ENCODE measurements at places on chromosomes 13 and 19.

DNA sequence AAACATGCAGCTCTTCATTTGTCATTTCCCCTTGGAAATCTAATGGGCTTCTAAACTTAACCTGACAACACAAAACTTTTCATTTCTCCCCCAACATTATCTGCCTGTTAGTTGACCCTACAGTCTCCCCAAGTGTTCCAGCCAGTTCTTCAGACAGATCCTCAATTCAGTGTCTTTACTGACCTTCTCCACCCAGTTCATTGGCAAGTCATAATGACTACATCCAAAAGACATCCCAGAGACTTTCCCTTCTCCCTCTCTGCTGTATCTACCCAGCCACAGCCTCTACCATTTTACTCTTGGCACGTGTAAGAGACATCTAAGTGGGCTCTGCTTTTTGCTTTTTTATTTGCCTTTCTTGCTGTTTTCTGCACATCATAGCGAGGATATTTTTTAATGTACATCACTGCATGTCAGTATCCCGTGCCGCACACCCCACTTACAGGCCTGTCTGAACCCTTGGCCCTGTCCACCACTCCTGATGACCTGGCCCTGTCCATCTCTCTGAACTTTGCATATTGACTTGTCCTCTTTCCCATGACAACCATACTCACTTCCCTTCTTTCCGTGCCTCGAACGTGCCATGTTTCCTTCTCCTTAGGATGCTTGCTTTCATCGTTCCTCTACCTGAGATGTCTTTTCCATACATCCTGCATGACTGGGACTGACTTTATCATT lies 391.9 kb downstream of the IRS2 start:
- no peak for DNase-seq

- DNase-seq, result no peak
Measured at GRCh38 chr19:33375156-33375836, 1.8 kb downstream of the CEBPG start.

- DNase-seq, result no peak
Measured at GRCh38 chr13:90613076-90613795, 734.3 kb upstream of the MIR17HG start.

- DNase-seq, result no peak
Measured at GRCh38 chr13:36736119-36736726, 62.4 kb downstream of the SERTM1 start.

DNA sequence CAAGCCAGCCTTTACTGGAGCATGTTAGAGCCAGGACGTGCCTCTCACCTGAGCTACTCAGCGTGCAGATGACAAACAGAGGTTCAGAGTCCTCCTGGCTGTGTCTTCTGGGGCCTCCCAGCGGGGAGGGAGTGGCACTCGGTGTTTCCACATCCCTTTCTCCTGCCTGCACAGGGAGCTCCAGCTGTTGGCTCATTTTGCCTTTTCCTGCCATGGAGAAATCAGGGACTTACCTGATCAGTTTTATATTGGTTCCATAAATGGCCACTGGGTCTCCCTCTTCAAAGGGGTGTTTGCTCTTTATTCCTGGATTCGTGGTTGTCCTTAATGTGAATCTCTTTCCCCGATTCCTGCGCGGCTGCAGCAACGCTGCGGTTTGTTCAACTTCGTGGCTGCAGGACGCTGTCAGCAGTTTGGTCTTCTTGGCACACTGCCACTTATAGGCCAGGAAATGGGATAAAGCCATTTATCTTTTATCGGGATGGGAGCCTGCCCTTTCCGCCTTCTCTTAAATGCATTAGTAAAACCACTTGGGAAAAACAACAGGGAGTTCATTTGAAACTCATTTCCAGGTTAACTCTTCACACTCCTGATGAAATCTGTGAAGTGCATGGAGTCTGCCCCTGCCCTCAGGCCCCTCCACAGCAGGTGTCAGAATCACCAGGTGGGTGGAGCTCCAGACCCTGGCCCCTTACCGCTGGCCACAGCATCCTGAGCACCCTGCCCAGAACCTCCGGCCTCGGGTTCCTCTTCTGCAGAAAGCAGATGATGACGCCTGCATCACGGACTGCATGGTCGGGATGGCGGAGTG lies 39.8 kb upstream of the MCF2L start:
- DNase-seq, result no peak

DNA sequence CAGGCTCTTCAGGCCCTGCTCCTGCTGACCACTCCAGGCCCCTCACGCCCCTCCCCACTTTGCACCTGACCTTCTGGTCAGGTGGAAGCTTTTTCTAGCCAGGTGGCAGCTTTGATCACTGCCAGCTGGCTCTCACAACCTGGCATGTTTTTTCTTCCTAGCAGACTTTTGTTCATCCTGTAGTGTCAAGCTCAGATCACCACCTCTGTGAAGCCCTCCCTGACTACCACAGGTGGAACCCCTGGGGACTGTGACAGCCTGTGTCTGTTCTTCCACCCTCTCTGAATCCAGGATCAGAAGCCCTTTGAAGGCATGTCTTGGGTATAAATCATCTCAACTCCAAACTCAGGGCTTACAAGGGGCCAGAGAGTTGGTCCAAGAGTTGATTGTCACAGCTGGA lies 10.3 kb upstream of the CNFN start:
- DNase-seq, result no peak

DNA sequence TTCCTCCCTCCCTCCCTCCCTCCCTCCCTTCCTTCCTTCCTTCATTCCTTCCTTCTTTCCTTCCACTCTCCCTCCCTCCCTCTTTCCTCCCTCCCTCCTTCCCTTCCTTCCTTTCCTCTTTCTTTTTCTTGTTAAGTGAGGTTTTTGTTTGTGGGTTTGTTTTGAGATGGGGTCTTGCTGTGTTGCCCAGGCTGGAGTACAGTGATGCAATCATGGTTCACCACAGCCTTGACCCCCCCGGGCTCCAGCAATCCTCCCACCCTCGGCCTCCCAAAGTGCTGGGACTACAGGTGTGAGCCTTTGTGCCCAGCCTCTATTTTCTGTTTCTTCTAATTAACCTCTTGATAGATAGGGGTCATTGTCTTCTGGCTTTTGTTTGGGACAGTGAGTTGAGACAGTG lies 19.4 kb downstream of the ELAVL3 start:
- no peak for DNase-seq

DNA sequence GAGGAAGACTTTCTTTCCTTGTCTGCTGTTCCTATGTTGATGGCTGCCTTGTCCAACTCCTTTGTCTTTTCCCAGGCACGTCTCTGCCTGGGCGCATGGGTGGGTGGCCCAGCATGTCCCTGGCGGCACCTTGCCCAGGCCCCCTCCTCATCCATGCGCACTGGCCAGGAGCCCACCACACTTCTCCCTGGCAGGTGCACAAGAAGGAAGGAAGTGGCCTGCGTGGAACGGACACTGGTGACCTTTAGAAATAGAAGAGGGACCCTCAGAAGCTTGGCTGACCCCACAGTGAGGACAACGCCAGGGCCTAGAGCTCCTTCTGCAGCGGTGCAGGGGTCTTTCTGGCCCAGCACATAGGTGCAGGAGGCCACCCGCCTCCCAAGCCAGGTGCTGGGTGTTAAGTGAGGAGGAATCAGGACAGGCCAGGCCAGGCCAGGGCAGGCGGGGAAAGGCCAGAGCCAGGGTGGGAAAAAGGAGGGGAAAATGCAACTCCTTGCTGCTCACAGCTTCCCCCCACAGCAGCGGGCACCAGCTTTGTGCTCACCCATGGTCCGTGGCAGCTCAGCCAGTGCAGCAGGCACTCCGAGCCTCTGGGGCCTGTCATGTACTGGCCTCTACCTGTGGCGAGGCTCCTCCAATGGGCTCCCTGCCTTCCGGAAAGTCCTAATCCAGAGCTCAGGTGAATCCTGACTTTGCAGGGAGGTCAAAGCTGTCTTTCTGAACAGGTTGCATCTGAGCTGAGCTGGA lies 104.0 kb downstream of the SOX1 start:
- no peak for DNase-seq

- no peak for DNase-seq
Measured at GRCh38 chr19:32692727-32693061, 1.1 kb downstream of the NUDT19 start.

DNA sequence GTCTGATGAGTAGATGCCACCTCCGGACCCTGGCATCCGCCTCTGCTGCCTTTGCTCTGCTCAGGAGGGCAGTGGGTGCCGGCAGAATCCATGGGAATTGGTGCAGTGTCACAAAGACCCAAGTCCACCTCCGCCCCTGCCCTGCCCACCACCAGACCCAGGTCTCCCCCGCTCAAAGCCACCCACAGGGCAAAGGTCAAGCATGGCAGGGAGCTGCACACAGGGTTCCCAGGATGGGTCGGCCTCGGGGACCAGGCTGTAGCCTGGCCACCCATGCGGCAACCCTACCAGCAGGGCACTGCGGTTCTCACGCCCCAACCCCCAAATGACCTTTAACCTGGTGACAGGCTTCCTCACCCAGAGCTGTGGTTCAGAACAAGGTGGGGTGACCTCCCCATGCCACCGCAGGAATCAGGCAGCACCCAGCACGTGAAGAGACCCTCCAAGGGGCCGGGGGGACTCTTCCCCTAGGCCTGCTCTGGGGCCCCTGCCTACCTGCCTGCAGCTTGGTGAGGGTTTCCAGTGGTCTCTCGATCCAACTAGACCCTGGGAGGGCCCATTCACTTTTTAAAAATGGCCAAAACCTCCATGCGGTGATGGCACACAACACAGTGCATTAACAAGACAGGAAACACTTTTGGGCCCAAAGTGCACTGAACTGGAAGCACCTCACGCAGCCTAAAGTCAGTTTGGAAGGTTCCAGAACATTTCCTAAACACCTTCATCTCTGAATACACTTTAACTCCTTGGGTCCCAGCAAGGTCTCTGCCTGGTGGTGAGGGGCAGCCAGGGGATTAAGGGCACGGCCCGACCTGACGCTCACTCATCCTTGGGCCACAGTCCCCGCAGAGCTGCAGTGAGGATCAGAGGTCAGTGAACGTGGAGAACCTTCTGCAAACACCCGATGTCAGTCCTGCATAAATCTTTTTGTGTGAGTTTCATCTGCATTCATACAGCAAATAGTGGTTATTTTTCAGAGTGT lies 11.0 kb downstream of the GAS6 start:
- DNase-seq, result no peak

GRCh38 chr19:34126966-34127365 lies 45.3 kb upstream of the LSM14A start:
- DNase-seq, result no peak

DNA sequence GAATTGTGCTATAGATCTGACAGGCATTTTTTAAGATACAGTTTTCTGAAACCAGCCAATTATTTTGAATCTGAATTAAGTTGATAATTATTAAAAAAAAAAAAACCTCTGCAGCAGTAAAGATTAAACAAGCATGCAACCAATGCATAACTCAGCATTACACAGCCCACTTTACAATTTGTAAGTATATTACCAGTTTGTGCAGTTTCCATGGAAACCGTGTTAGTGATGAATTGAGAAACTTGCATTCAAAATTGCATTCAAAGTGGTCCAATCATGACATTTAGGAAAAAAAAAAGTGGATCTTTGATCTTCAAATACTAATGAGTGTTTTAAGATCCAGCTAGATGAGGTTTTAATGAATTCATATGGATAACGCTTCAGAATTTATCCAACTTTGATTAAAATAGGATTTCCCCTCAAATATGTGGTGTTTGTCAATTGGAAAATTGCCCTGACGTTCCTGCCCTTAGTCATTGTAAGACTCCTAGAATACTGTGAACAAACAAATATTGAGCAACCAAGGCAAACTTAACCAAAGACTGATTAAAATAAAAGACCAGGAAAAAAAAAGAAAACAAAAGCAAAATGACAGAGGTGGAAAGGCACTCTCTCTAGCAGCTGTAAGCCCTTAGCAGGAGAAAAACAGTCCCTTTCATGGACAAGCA lies 314.8 kb upstream of the MAB21L1 start:
- no peak for DNase-seq

- no peak for DNase-seq
Measured at GRCh38 chr13:30071969-30072817, 221.8 kb upstream of the UBL3 start.

- no peak for DNase-seq
Measured at GRCh38 chr13:109744512-109745051, 41.8 kb downstream of the IRS2 start.

GRCh38 chr13:95301968-95302393 lies 730 bp upstream of the ABCC4 start:
- DNase-seq, result no peak

DNA sequence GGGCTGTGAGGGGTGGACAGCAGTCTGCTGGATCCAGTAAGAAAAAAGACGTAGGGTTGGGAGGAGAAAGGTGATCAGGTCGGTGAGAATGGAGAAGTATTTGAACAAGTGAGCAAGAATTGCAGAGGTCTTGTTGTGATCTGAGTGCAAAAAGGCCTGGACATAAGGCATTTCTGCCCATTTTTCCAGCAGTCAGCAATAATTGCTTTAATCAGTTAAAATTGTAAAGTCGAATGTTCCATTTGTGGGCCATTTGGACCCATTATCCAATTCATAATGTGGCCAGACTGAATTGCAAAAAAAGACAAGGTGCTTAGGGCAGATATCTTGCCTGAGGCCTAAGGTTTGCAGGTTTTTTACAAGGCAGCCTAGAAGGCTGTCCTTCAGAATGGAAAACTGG lies 86.1 kb downstream of the ZNF737 start:
- no peak for DNase-seq

DNA sequence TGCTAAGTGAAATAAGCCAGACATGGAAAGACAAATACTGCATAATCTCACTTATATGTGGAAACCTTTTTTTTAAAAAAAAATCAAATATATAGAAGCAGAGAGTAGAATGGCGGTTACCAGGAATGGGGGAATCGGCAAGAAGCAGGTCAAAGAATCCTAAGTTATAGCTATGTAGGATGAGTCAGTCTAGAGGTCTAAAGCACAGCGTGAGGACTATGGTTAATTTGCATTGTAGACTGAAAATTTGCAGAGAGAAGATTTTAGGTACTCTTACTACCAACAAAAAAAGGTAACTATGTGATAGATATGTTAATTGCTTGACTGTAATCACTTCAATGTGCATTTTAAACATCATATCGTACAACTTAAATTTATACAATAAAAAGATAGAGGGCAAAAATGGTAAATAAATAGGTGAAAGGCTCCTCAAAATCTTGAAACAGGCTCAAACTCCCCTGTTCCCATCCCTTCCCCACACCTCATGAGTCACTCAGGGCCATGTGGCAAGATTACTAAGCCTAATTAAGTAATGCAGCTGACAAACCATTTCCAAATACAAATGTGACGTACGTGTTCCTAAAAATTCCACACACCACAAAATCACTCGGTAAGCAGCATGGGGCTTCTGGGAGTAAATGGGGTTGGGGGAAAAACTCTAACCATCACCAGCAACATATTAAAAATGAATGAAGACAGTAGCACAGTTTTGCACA lies 159.0 kb downstream of the USP12 start:
- DNase-seq, result no peak

- DNase-seq, result no peak
Measured at GRCh38 chr19:47651132-47651531, 42.2 kb downstream of the BICRA start.

GRCh38 chr19:41431426-41432386 lies 4.5 kb upstream of the B3GNT8 start:
- no peak for DNase-seq

DNA sequence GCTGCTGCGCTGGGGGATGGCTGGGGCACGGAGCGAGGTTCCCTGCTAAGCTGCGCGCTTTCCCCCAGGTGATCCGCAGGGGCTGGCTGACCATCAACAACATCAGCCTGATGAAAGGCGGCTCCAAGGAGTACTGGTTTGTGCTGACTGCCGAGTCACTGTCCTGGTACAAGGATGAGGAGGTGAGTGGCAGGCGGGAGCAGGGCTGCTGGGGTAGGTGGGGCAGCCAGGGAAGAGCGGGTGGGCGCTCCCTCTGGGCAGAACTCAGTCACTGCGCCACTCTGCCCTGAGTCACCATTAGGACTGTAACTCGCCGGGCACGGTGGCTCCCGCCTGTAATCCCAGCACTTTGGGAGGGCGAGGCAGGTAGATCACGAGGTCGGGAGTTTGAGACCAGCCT lies 23.8 kb downstream of the TMED1 start:
- no peak for DNase-seq

- no peak for DNase-seq
Measured at GRCh38 chr13:75146436-75146835, 335.5 kb downstream of the TBC1D4 start.
